ENCODE measurements at places on chromosomes 3 and 15. TPM values are rescaled to one million over a fixed set of nuclear protein-coding genes. Genes with fewer than 3 reads are reported as not detected.

GRCh38 chr15:42547918-42548248 lies 710 bp downstream of the LRRC57 start:
- DNase-seq = no peak
- peaks cover 22% of the 10 kb centered on the region for H3K4me1 ChIP-seq
- H3K27me3 ChIP-seq = no peaks in the 10 kb centered on the region
- H3K27ac ChIP-seq = peak overlapping the region; percentile 89
- peaks cover 21% of the 10 kb centered on the region for H3K36me3 ChIP-seq
- peak overlapping the region; percentile 94 for H3K4me3 ChIP-seq

GRCh38 chr3:67495751-67496150 lies 158.7 kb downstream of the SUCLG2 start:
- no peak for DNase-seq
- H3K4me1 ChIP-seq = peaks cover under 1% of the 10 kb centered on the region
- H3K27ac ChIP-seq = no peak overlapping the region
- no peaks in the 10 kb centered on the region for H3K27me3 ChIP-seq

DNA sequence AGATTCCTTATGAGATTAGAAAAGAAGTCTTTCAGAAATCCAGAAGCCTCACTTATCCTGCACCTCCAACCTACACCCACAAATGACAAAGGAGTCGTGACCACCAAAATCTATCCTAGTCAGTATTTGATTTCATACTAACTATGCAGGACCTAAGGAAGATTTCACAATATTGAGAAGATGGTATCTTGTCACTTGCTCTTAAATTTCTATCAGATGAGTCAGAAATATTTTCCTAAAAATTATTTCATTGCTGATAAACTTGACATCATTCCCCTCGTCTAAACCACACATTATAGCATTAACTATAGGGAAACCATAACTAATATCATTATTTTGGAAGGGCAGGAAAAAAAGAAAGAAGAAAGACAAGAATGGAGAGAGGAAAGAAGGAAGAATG lies 138.0 kb upstream of the THBS1 start:
- H3K36me3 ChIP-seq = no peaks in the 10 kb centered on the region
- no peak for DNase-seq

Gene SPPL2A
- polyA plus RNA-seq = 24.7 TPM

Measured in sigmoid colon (tissue), 7 donors.